ENCODE measurements at places on chromosomes 5 and 9. TPM values are rescaled to one million over a fixed set of nuclear protein-coding genes. Genes with fewer than 3 reads are reported as not detected.

GRCh38 chr9:120885958-120886357, 9.0 kb upstream of the PHF19 start:
- H3K27me3 ChIP-seq, result no peaks in the 10 kb centered on the region
- no peak overlapping the region for H3K27ac ChIP-seq
- no peak overlapping the region for H3K4me3 ChIP-seq
- H3K4me1 ChIP-seq, result peaks cover 65% of the 10 kb centered on the region
- no peak for DNase-seq
- H3K36me3 ChIP-seq, result no peaks in the 10 kb centered on the region

- no peaks in the 10 kb centered on the region for H3K36me3 ChIP-seq
- no peaks in the 10 kb centered on the region for H3K27me3 ChIP-seq
- H3K27ac ChIP-seq, result no peak overlapping the region
- DNase-seq, result no peak
- no peaks in the 10 kb centered on the region for H3K4me1 ChIP-seq
Observed at GRCh38 chr5:137090151-137090550, 409.0 kb downstream of the SPOCK1 start.

- H3K4me1 ChIP-seq, result no peaks in the 10 kb centered on the region
- no peak overlapping the region for H3K27ac ChIP-seq
- no peak for DNase-seq
- no peaks in the 10 kb centered on the region for H3K27me3 ChIP-seq
- no peak overlapping the region for H3K4me3 ChIP-seq
Observed at GRCh38 chr5:175710326-175710725, 52.5 kb downstream of the HRH2 start.

DNA sequence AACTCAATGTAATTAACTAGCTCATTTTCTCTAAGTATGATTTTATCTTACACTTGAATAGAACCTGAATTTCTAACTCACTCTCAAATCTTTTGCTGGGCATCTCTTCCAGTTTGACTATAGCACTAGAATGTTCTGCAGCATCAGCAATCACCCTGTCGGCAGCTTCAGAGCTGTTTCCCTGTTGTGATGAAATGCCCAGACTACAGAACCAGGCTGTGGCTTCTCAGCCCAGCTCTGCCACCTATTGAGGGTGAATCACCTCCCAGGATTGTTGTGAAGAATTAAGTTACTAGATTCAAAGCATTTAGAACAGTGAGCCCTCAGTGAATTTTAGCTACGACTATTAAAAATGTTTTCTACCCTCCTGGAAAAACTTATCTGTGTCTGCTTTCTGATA, 90.4 kb upstream of the ANKRD55 start:
- H3K4me3 ChIP-seq, result no peak overlapping the region
- H3K4me1 ChIP-seq, result peaks cover 6% of the 10 kb centered on the region
- no peaks in the 10 kb centered on the region for H3K27me3 ChIP-seq
- H3K36me3 ChIP-seq, result no peaks in the 10 kb centered on the region
- no peak overlapping the region for H3K27ac ChIP-seq
- DNase-seq, result no peak

DNA sequence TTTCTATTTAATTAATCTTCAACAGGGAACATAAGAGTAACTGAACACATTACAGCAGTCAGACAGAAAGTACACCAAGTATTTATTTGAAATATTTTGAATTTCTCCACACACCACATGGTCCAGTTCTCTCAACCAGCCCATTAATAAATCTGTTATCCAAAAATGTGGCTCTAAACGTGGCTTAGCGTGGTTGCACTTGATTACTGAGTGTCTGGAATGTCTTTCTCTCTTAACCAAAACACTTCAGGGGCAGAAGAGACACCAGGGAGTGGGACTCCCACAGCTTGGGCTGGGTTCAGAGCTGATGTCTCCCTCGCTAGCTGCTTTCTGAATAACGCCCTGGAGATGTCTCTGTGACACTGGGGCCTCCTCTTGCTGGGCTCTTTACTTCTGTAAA, 52.6 kb upstream of the FANCC start:
- no peak overlapping the region for H3K4me3 ChIP-seq
- no peak overlapping the region for H3K27ac ChIP-seq
- H3K36me3 ChIP-seq, result no peaks in the 10 kb centered on the region
- H3K27me3 ChIP-seq, result no peaks in the 10 kb centered on the region
- DNase-seq, result no peak

Gene TAF7
- 64.5 TPM for total RNA-seq

Gene BTNL9
- total RNA-seq, result 1.6 TPM

GRCh38 chr5:112697322-112697721, 40.4 kb upstream of the APC start:
- no peak overlapping the region for H3K27ac ChIP-seq
- no peaks in the 10 kb centered on the region for H3K36me3 ChIP-seq
- DNase-seq, result no peak
- no peak overlapping the region for H3K4me3 ChIP-seq
- peaks cover 2% of the 10 kb centered on the region for H3K27me3 ChIP-seq

Gene LVRN
- total RNA-seq, result 0.25 TPM

- H3K4me3 ChIP-seq, result no peak overlapping the region
- DNase-seq, result no peak
- no peaks in the 10 kb centered on the region for H3K27me3 ChIP-seq
- H3K36me3 ChIP-seq, result no peaks in the 10 kb centered on the region
- no peak overlapping the region for H3K27ac ChIP-seq
- H3K4me1 ChIP-seq, result no peaks in the 10 kb centered on the region
Observed at GRCh38 chr5:154851351-154851750, 948 bp upstream of the FAXDC2 start.

- H3K4me1 ChIP-seq, result peaks cover 11% of the 10 kb centered on the region
- no peaks in the 10 kb centered on the region for H3K36me3 ChIP-seq
- H3K27ac ChIP-seq, result no peak overlapping the region
- no peaks in the 10 kb centered on the region for H3K27me3 ChIP-seq
- no peak overlapping the region for H3K4me3 ChIP-seq
- no peak for DNase-seq
Observed at GRCh38 chr5:158810615-158811014, 289.1 kb downstream of the EBF1 start.

GRCh38 chr5:152811988-152812387, 406.9 kb upstream of the NMUR2 start:
- no peaks in the 10 kb centered on the region for H3K36me3 ChIP-seq
- no peak for DNase-seq
- H3K4me1 ChIP-seq, result no peaks in the 10 kb centered on the region
- no peaks in the 10 kb centered on the region for H3K27me3 ChIP-seq
- H3K27ac ChIP-seq, result no peak overlapping the region

GRCh38 chr9:128043467-128043868, 23.7 kb downstream of the NAIF1 start:
- no peaks in the 10 kb centered on the region for H3K27me3 ChIP-seq
- H3K36me3 ChIP-seq, result no peaks in the 10 kb centered on the region
- DNase-seq, result no peak
- H3K27ac ChIP-seq, result no peak overlapping the region
- H3K4me1 ChIP-seq, result no peaks in the 10 kb centered on the region

Gene ELAVL2
- total RNA-seq, result not detected

DNA sequence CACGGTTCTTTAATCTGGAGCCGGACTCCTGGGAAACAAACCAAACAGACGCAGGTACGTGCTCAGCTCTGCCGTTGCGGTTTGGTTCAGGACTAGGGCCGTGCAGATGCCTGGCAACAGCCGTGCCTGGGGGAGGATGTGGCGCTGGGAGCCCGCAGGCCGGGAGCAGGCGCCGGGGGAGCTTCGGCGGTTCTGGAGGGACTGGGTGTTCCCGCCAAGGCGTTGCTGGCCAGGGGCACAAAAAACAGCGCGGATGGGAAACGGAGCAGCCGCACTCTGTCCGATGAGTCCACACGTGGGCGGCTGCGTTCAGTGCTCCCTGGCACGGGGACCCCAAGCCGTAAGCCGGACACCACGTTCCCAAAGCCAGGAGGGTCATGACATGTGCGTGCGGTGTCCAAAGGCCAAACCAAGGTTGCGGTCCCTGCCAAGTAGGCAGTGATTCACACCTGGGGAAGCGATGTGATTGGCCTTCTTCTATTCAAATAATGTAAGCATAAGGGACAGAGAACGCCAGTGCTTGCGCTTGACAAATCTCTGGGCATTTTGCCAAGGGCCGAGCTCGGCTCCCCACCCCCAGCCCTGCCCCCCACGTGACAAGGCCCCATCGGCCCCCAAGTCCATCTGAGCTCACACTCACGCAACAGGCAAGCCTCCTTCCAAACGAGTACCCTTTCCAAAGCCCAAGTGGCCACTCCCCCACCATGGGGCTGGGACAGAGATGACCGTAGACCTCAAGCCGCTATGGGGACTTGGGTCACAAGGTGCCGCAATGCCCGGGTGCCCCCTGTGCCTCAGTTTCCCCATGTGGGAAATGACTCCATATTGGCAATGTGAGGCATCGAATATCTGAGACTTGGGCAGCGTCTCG, 49.7 kb upstream of the NKD2 start:
- no peak overlapping the region for H3K27ac ChIP-seq
- H3K4me1 ChIP-seq, result peaks cover 16% of the 10 kb centered on the region
- H3K27me3 ChIP-seq, result no peaks in the 10 kb centered on the region

DNA sequence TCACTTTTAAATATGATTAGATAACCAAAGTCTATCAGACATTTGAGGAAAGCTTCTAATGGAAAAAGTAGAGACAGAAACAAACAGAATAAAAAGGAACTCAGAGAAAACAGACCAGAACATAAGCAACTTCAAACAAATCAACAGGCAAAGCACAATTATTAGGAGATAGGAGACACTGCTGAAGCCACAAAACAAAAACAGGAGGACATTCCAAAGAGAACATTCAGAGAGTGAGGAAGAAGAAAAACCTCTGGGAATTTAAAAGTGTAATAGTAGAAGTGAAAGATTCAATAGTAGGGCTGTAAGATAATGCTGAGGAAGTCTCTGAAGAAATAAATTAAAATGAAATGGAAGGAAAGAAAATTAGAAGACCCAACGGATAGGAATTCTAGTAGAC, 83.2 kb upstream of the TBCA start:
- no peak overlapping the region for H3K27ac ChIP-seq
- no peak for DNase-seq
- no peaks in the 10 kb centered on the region for H3K36me3 ChIP-seq
- no peaks in the 10 kb centered on the region for H3K4me1 ChIP-seq
- H3K4me3 ChIP-seq, result no peak overlapping the region

DNA sequence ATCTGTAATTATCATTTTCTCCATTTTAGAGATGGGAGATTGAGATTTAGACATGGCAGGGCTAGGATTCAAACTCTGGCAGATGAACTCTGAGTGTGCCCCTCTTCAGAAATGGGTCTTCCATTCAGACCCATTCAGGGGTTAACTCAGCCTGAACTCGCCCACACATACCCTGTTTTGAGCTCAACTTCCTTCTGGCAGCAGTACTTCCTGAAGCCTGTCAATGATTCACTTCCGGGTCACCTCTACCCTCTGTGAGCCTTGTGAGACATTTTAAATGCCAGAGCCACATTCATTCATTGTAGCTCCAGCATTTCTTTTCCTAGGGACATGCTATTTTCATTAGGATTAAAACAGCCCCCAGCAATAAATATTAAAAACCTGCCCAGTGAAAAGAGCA, 209.3 kb upstream of the SLC24A2 start:
- no peaks in the 10 kb centered on the region for H3K36me3 ChIP-seq
- no peak overlapping the region for H3K4me3 ChIP-seq
- no peaks in the 10 kb centered on the region for H3K27me3 ChIP-seq
- H3K4me1 ChIP-seq, result no peaks in the 10 kb centered on the region
- no peak overlapping the region for H3K27ac ChIP-seq

DNA sequence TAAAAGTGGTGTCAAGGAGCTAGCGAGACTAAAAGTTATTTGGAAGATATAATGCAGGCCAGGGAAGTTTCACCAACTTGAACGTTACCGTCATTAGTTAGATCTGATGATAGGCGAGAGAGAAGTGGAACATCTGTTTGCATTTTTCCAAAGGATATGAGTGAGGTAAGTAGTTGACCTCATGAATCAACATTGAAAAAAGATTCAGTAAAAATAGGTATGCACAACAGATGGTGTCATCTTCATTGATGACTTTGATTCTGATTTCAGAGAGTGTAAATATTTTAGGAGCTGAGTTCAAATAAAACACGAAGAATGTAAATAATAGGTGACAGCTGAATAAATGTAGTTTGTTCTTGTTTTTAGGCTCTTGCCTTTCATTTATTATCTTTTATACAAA, 998.9 kb upstream of the CDH6 start:
- DNase-seq, result no peak
- no peaks in the 10 kb centered on the region for H3K27me3 ChIP-seq
- H3K4me3 ChIP-seq, result no peak overlapping the region
- no peaks in the 10 kb centered on the region for H3K4me1 ChIP-seq
- no peak overlapping the region for H3K27ac ChIP-seq

- H3K4me1 ChIP-seq, result no peaks in the 10 kb centered on the region
- no peak overlapping the region for H3K27ac ChIP-seq
- DNase-seq, result no peak
- H3K36me3 ChIP-seq, result no peaks in the 10 kb centered on the region
- H3K27me3 ChIP-seq, result no peaks in the 10 kb centered on the region
Observed at GRCh38 chr5:87164409-87164808, 103.3 kb upstream of the RASA1 start.

GRCh38 chr9:20253635-20254034, 368.7 kb downstream of the MLLT3 start:
- peaks cover 16% of the 10 kb centered on the region for H3K4me1 ChIP-seq
- H3K27me3 ChIP-seq, result no peaks in the 10 kb centered on the region
- no peaks in the 10 kb centered on the region for H3K36me3 ChIP-seq

DNA sequence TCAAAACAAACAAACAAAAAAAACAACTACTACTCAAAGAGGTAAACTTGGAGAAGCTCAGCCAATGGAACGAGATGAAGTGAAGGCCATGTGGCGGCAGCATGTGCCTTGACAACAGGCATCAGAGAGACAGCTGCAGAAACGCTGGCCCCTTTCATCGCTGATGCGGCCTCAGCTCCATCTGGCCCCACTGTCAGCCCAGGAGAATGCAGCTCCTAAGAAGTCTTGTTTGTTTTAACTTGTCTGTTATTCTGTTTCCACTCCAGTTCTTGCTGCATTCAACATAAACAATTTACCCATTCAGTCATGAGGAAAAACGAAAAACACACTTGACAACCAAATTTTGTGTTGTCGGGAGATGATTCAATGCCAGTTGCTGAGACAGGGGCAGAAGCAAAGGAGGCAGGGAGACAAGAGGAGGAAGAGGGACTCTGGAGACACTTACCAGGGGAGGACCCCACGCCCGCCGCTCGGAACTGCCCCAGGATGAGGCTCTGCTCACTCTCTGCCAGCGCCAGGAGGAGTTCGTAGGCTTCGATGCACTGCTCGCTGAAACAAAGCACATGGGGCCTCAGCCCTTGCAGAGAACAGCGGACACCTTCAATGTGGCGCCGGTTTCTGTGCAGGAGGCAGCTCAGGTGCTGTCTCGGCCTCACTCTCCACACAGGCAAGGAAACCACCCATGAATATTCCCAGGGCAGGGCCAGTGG, 91.2 kb downstream of the DCP2 start:
- H3K4me3 ChIP-seq, result no peak overlapping the region
- no peaks in the 10 kb centered on the region for H3K36me3 ChIP-seq
- H3K27ac ChIP-seq, result no peak overlapping the region
- no peaks in the 10 kb centered on the region for H3K27me3 ChIP-seq
- no peak for DNase-seq

GRCh38 chr5:108810717-108811116, 63.0 kb downstream of the FER start:
- no peaks in the 10 kb centered on the region for H3K36me3 ChIP-seq
- H3K4me1 ChIP-seq, result no peaks in the 10 kb centered on the region
- no peak for DNase-seq
- no peak overlapping the region for H3K27ac ChIP-seq
- H3K4me3 ChIP-seq, result no peak overlapping the region
